ENCODE measurements at places on chromosomes 6 and 20. TPM values are rescaled to one million over a fixed set of nuclear protein-coding genes. Genes with fewer than 3 reads are reported as not detected.

PKIB gene
- total RNA-seq, result 113 TPM

DNA sequence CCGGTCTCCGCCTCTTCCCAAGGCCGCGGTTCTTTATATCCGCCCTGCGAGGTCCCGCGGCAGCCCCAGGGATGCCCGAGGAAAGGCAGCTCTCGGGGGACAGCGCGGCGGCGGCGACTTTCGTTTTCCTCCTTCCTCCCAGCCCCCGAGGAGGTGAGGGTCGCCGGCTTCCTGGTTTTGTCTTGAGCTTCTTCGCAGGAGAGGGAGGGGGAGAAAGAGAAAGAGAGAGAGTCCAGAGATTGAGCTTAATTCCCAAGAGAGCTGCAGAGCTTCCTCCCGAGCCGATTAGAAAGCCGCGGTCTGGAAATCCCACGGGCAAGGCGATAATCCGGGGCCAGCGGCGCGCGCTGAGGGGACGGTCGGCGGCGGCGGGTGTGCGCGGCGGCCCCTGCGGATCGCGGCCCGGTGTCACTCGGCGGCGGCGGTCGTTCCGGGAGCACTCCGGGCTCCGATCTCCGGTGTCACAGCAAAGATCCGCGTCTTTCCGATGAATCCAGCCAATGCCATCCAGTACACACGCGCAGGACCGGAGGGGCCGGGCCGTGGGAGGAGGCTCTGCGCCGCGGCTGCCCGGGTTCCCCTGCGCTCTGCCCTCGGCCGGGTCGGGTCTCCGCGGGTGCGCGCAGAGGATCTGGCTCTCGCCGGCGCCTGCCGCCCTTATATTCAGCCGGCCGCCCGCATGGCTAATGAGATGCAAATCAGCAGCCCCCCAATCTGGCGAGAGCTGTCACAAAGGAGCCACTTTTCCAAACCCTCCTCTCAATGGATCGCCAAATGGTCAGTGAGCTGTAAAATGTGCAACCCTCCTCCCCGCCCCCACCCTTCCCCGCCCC lies at the start of gene DLL1:
TSS of gene DLL1 (minus strand) at position 783 of the 833 bp plus-strand sequence. CDS start 939 bp downstream, outside the sequence.
- no peaks in the 10 kb centered on the region for H3K36me3 ChIP-seq
- peak within 1 kb of the TSS; percentile 72 for H3K4me3 ChIP-seq
- H3K27ac ChIP-seq, result peak within 1 kb of the TSS; percentile 70
- H3K27me3 ChIP-seq, result peaks cover 61% of the 10 kb centered on the region

DNA sequence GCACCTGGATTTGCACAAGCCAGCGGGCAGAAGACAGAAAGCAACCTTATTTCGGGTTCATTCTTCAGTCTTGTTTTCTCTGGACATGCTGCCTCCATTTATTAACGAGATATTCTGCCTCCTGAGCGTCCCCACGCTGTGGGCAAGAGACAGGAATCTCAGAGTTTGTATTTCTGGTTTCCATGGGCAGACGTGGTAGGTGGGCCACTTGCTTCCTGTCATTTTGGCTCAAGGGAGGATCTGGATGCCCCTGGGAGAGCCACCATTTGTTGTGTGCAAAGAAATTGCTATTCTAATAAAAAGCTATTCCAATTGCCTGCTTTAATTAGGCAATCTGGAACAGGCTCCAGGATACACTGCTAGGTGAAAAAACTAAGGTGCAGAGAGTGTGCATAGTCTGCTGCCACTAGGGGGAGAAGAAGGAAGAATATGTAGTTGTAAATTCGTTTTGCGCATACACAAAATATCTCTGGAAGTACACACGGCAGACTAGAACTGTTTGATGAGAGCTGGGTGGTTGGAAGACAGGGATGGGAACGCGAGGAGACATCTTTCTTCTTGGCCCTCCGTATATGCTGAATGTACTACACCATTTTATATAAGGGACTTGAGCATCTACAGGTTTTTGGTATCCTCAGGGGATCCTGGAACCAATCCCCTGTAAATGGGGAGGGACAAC lies 30.1 kb upstream of the SLC16A10 start:
- no peak overlapping the region for H3K4me3 ChIP-seq
- no peak for DNase-seq
- no peaks in the 10 kb centered on the region for H3K4me1 ChIP-seq
- no peak overlapping the region for H3K27ac ChIP-seq
- no peaks in the 10 kb centered on the region for H3K36me3 ChIP-seq

GRCh38 chr20:54250691-54251090 lies 42.8 kb downstream of the PFDN4 start:
- no peaks in the 10 kb centered on the region for H3K4me1 ChIP-seq
- no peak for DNase-seq
- H3K4me3 ChIP-seq, result no peak overlapping the region
- no peaks in the 10 kb centered on the region for H3K27me3 ChIP-seq
- no peak overlapping the region for H3K27ac ChIP-seq
- H3K36me3 ChIP-seq, result no peaks in the 10 kb centered on the region

DNA sequence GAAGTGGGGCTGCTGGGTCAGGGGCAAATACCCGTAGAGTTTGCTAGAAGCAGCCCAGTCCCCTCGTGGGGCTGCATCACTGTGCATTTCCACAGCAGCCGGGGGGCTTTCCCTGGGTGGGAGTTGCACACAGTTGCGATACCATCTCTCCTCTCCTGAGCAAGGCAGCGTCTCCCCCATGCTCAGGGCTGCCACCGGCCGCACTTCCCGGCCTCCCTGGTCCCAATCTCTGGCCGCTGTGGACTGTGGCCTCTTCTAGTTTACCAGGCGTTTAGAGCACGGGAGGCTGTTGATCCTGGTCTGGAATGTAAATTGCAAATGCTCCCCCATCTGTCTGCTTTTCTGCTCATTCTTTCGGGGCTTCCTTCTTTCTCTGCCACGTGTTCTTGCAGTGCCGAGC lies 31.1 kb downstream of the OSBPL2 start:
- H3K4me1 ChIP-seq, result no peaks in the 10 kb centered on the region
- peaks cover 24% of the 10 kb centered on the region for H3K36me3 ChIP-seq
- H3K27ac ChIP-seq, result no peak overlapping the region
- H3K27me3 ChIP-seq, result no peaks in the 10 kb centered on the region
- no peak for DNase-seq
- no peak overlapping the region for H3K4me3 ChIP-seq

Data from colonic mucosa (tissue), 4 donors.